NT2/D1 (cell line): ENCODE measurements at places on chromosomes 1 and 21.

DNA sequence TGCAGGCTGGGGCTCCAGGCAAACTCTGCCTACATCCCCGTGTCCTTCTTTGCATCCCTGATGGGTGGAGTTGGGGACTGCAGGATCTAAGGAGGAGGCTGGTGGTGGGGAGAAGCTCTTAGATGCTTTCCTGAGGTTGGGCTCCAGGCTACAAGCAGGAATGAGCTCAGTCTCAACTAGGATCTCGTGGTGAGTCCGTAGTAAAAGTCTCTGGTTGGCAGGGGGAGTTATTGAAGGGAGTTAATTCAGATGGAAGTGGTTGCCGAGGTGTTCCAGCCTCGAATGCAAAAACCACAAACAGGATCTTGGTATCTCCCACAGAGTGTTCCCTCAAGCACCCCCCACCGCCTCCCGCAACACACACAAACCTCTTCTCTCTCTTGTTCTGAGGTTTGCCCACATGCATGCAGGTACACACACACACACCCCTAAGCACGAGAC lies 35.0 kb downstream of the TMCC2 start:
- DNase-seq = no peak

GRCh38 chr1:54378157-54378873 lies 27.9 kb downstream of the SSBP3 start:
- peak; percentile 71 for DNase-seq

DNA sequence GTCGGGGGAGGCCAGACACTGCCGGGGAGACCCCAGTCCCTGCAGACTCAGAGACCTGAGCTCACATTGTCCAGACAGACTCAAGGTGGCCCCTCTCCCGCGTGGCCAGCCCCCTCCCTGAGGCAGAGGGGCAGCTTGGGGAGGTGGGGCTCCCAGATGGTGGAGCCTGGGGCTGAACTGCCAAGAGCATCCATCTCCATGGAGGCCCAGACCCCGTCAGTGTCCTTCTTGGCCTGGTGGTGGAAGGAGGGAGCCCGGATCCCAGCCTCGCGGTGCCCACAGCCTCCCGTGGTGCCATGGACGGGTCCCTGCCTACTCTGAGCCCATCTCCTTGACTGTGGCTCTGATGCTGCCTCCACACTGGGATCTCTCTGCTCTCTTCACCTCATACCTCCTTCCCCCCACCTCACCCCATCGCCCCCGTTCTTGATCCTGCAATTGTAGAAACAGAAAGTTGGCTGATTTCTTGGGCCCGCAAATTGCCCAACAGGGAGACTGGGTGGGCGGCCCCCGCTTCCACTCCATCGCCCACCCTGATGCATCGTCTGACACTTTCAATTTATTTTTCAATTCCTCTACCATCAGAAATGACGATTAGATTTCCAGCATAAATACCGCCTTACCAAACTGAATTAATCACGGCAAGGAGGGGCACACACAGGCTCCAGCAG lies 348.9 kb downstream of the MATN1 start:
- DNase-seq = no peak

DNA sequence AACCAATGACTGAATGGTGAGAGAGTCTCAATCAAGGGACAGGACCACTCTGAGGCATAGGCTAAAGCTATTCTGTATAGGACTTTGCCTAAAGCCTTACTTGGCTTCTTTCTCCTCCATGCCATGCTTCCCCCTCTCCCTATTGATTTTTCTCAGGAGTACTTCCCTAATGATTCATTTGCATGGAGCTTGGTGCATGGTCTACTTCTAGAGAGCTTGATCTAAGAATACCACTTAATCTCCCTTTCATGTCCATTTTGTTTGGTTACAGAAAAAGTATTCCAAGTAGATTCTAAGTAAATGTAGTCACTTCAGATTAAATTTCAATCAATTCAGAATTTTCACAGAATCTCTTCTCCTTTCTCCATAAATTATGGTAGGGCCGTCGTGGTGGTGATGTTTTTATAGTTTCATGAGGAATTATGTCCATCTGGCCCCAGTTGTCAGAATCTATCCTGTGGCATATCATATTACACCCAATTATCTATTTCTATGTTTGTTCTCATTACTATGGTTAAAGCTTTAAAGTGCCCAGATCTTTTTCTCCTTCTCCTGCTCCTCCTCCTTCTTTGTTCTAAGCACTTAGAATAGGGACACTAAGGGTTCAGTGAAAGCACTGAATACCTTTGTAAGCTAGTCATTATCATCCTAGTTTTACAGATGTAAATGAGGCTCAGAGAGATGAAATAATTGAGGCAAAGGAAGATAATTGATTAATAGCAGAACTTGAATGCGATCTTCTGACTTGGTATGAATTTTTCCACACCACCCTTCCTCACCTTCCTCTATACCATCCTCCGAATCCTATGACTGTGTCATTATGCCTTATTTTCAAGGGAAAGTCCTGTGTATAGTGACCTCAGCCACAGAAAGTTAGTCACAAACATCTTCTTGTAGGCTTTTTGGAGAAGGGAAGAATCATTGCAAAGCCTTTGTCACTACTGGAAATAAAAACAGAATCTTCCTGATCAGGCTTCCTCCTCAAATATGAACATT lies 85.6 kb upstream of the ZRANB2 start:
- DNase-seq = no peak

DNA sequence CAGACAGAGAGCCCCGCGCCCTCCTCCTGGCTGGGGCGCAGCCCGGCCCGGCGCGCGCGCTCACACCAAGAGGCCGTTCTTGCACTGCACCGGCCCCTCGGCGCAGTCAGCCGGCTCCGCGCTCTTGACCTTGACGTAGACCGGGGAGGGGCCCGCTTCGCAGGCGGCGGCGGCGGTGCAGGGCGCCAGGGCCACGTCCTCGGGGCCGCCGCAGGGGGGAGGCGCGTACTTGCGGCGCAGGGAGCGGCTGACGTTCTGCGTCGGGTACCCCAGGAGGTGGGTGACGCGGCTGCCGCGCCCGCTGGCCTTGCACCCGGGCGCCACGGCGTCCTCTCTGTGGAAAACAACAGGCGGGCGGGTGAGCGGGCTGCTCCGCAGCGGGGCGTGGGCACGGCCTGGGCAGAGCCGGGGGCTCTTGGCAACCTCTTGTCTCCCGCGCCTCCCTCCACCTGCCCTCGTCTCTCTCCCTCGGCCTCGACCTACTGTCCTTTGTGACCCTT lies 7.7 kb downstream of the VSIG8 start:
- DNase-seq = peak; percentile 49

- DNase-seq = no peak
These were observed 138.6 kb downstream of the RERE start for GRCh38 chr1:8678673-8679394.

DNA sequence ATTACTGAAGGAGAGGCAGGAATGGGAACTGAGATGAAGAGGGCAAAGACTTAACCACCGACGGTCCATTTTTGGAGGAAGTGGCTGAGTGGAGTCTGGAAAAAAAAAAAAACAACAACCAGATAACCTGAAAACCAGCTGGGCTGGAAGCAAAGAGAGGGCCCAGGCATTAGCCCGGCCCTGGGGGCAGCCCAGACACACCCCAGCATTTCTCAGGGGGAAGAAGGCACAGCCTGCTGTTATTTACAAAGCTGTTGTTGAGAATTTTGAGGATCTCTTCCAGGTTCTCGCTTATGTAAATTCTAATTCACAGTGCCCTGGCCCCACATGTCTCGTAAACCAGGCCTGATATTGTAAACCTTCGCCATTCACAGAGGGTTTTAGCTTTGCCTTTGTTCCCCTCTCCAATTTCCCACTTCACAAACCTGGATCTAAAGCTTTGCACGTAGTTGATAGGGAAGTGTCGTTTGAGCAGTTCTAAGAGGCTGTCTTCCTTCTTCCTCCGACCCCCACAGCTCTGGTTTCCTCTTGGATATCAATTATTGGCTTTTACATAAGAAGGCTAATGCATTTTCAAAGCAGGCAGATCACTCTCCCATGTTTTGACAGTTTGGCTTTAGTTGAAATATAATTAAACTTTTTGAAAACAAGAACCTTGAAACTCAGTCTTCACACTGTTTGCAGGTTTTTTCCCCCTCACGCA lies 161.8 kb upstream of the IRF2BP2 start:
- no peak for DNase-seq

- DNase-seq = no peak
These were observed 1.7 kb downstream of the HES4 start for GRCh38 chr1:997993-998744.

- no peak for DNase-seq
These were observed 11.8 kb upstream of the USP1 start for GRCh38 chr1:62425041-62425440.
